ENCODE measurements at places on chromosomes 6 and 20.

- DNase-seq, result no peak
Measured at GRCh38 chr6:155303361-155303870, 10.9 kb downstream of the TFB1M start.

DNA sequence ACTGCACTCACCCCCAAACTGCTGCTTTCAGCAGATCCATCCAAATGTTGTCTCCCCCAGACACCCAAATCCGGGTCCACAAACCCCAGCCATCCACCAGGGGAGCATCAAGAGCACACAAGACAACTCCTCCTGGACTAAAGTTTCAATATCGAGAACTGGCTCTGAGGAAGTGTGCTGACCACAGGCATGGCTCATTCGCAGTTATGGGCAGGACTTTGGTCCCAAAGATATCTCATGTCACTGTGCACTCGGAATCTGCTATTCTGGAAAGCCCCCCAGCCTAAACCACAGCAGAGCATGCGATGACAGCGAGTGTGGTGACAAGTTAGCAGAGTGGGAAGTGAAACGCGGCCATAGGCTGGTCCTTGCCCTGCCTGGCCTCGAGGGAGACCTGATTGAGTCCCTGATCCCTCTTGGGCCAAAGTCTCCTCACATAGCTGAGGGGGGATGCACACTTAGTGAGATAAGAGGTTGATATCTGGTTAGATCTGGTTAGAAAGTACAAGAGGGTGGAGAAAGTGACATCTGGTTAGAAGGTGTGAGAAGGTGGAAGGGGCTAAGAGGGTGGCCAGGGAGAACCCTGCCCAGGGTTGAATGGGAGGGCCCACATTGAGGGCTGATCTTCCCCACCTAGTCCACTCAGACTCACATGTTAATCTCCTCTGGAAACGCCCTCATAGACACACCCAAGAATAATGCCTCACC lies 149.7 kb downstream of the MRPL14 start:
- DNase-seq, result peak; percentile 27

- no peak for DNase-seq
Measured at GRCh38 chr6:34359418-34360158, 32.9 kb downstream of the NUDT3 start.

DNA sequence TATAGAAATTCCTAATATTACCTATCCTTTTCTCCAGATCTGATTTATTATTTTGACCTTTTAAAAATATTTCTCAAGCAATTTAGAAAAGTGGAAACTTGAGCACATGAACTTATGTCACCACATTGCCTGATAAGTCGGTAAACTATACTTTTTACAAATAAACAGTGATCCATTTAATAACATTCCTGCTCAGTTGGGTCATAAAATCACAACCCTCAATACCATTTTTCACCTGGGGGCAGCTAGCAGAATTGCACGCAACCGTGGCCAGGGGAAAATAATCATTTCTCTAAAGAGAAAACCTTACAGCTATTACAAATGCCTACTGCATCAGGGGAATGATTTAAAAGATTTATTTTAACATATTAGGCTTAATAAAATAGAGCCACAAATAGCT lies 614.5 kb downstream of the PHF3 start:
- no peak for DNase-seq

Measured in activated CD4-positive, CD25-positive, alpha-beta regulatory T cell treated with anti-CD3 and anti-CD28 coated beads, Interleukin-2, amount 50 U/mL, for 72 hours (primary cell).